Left lung (tissue), 14 donors: ENCODE measurements at places on chromosomes 3 and 15. TPM values are rescaled to one million over a fixed set of nuclear protein-coding genes. Genes with fewer than 3 reads are reported as not detected.

DNA sequence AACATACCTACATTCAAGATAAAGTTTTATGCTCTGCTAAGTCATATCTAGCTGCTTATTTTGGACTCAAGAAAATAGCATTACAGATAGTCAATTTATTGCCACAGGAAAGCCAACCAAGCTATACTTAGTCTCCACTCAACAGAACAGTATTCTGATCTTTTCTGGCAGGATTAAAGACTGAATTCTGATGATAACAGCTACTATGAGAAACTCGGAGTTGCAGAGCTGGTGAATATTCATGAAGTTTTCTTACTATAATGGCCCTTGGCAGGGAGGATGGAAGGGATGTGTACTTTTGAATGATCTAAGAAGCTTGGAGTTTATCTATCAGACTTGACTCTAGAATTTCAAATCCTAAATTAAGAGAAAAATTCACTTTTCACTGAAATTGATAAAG, 237.7 kb downstream of the CTNNB1 start:
- DNase-seq, result no peak

GRCh38 chr3:41148478-41148877, 50.8 kb upstream of the CTNNB1 start:
- DNase-seq, result no peak

GRCh38 chr15:63626955-63627354, 29.8 kb downstream of the FBXL22 start:
- no peak for DNase-seq

GRCh38 chr3:197350446-197350845, 52.0 kb upstream of the DLG1 start:
- no peak for DNase-seq

DNA sequence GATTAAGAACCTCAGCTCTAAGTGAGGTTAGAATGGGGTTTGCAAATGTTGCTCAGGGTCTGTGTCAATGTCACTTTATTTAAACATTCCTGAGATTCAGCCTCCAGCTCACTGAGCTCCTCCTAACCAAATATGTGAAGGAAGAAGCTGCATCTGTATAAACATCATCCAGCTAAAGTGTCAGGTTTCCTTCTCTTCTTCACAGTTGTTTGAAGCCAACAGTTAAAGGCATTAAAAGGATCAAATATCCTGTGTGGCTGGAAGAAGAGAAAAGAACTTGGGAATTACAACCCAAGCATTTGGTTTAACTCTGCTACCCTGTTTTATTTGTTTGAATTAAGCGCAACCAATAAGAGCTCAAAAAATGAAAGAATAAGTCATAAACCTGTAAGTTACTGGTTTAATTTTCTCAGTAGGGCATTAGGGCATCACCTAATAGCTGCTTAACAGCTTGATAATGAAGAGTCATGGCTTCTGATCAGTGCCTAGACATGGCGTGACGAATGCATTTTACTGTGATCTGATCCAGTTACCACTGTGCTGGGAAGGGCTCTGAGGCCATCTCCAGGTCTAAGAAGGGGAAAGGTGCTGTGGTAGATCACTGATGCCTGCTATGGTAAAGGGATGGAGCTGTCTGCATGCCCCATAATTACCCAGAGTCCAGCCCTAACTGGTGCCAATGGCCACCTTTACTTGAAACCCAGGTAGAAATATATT, 165.7 kb upstream of the TSC22D2 start:
- no peak for DNase-seq

DNA sequence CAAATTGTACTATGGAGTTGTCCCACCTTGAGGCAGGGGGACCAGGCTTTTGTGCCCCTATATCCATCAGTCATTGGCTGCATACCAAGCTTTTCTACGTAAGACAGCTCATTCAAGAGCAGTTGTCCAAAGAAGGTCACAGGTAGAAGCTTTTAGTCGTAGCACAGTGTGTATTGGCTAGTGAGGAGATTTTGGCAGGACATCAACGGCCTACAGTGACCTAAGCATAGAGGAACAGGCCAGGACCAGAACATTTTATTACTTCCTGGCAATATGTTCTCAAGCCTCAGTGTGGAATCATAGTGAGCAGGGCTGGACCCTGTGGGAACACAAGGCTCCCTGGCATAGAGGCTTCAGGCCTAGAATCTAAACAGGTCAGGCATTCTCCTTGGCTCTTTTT, 105.4 kb upstream of the ANKRD28 start:
- no peak for DNase-seq

DNA sequence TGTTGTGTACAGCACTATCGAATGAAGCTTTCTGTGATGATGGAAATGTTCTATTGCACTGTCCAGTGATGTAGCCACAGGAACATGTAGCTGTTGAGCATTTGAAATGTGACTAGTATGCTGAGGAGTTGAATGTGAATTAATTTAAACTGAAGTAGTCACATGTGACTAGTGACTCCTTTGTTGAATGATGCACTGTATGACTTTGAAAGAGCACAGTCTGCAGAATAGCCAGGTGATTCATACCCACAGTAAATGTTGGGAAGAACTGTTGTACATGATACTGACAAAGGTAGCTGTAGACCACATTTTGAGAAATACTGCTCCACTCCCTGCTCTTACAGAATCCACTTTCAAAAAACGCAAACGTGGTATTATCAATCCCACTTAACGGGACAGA, 34.0 kb upstream of the ACTL6A start:
- DNase-seq, result no peak

DNA sequence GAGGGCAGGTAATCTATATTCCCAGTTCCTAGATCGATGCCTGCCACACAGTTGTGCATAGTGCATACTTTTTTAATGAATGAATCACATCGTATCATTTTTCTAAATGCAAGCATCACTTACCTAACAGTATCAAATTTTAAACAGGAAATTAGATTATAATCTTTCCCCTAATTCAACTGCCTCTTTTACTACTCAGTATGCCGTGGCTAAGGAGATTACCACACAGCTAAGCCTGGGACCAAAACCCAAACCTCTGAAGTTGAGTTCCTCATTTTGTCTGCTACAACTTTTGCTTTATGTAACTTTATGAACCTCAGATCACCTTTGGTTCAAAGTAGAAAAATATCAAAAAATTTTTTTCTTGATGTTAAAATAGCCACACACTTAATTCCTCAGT, 53.2 kb upstream of the FNDC3B start:
- DNase-seq, result no peak

DNA sequence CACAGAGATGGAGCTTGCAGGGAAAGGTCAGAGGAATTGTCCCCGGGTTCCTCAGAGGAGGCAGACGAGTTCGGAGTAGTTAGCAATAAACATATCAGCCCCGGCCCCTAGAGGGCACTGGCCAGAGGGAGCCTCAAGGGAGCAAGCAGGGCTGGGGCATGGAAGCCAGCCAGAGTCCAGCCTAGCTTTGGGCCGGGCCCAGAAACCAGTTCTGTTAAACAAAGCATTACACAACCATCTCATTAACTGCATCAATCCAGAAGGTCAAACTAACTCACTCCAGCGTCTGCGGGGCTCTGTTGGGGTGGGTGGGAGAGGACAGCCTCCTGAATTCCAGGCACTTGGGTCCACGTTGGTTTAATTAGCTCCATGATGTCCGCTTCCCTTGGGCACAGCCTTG, 41.0 kb upstream of the IREB2 start:
- peak; percentile 61 for DNase-seq

GRCh38 chr15:95267481-95267880, 1036.1 kb downstream of the MCTP2 start:
- no peak for DNase-seq

- no peak for DNase-seq
Observed at GRCh38 chr3:175118382-175118941, 259.3 kb downstream of the NAALADL2 start.

Gene CCDC191
- polyA plus RNA-seq, result 18.4 TPM

Gene GPR62
- polyA plus RNA-seq, result 0.35 TPM

Gene LOXL1
- 195 TPM for polyA plus RNA-seq

Gene TEX55
- polyA plus RNA-seq, result not detected
